ENCODE measurements at places on chromosomes 4 and X.

DNA sequence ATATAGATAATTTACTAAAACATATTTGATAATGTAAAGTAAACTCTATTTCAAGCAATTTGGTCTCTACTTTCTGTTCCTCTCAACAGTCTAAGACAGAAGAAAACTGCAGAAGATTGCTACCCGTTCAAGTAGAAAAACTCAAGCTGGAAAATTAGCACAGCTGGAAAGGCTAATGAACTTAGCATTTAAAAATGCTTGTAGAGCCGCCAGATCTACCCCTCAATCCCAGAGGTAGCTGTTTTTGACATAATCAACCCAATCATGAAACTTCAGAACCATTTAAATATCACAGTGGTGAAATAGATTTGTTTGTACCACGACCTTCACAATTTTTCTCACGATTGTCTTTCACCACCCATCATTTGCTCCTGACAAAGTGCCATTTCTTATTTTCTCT is 479.5 kb downstream of the SPRY1 start:
- DNase-seq, result no peak

DNA sequence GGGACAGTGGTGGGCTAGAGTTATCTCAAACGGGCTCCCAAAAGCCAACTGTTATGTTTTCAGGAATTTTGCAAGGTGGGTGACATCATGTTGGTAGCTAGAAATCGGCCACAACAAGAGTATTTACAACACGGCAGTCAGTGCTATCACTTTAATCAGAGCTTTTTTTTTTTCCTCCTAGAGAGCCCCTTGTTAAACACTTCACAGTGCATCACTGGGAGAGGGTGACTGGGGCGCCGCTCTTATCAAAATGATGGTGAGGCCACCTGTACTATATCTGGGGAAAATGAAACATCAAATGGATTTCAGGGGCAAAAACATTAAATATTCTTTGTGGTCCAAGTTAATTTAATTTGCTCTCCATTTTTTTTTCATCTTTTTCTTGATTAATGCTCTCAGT is 44.9 kb downstream of the MAMLD1 start:
- no peak for DNase-seq

DNA sequence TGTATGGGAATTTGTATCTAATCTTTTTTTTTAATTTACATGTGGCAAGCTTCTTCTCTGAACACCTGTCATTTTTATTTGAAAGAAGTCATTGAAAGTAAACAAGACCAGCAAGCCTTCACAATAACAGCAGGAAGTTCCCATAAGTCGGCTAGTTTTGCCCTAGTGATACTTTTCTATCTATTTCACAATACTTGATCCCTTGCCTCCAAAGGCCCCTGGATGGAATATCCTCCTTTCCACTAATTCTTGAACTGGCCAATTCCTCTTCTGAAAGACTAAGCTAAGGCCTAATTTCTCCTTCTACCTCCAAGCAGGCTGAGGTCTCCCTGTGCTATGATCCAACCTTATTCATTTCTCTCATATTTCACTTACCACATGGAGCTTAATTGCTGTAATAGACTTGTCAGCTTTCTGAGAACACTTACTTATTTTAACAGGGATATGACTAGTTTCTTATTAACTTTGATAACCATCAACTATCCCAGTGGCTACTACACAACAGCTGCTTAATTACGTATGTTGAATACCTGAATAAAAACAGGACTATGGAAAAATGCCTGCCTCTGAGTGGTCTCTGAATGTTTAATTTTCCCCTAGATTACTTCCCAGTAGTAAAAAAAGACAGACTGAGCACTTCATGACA is 194.2 kb downstream of the MAD2L1 start:
- no peak for DNase-seq

GRCh38 chrX:96763608-96764007 is 79.0 kb downstream of the DIAPH2 start:
- no peak for DNase-seq

DNA sequence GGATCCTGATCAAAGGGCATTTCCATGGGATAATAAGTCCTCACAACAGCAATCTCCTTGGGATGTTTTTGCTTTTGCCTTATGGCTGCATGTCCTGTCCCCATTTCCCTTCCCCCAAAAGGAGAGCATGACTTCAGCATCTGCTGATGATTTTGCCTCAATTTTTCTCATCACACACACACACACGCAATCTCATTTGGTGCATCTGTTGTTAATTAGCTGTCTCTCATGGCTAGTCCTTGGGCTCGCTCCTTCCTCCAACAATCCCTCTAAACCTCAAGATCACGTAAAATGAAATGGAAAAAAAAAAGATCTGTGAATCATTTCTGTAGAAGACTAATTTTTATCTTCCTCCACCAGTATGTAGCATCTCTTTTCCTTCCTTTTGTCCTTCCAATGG is 153.6 kb downstream of the RBMX2 start:
- DNase-seq, result no peak

- no peak for DNase-seq
Observed at GRCh38 chr4:44725166-44725565, 1.2 kb downstream of the GNPDA2 start.

DNA sequence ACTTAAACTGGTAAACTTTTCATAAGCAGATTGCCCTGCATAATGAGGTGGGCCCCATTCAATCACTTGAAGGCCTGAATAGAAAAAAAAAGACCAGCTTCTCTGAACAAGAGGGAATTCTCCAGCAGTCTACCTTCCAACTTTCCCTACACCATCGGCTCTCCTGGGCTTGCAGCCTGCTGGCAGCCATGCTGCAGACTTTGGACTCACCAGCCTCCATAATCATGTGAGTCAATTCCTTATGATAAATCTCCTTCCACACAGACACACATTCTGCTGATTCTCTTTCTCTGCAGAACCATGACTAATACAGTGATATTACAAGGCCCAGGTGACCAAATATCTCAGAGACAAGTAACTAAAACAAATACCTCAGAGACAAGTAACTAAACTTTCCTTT is 113.8 kb upstream of the WDR17 start:
- DNase-seq, result no peak
